Smooth muscle cell of the coronary artery (primary cell): ENCODE measurements at places on chromosomes 11 and 22. TPM values are rescaled to one million over a fixed set of nuclear protein-coding genes. Genes with fewer than 3 reads are reported as not detected.

The MICAL2 gene
- total RNA-seq, result 74.5 and 898 TPM in 2 replicates

The FOSL1 gene
- 0.94 and 5.3 TPM in 2 replicates for total RNA-seq

The DGCR6L gene
- total RNA-seq, result 38.8 and 61.3 TPM in 2 replicates

The MRGPRE gene
- not detected in 2 replicates for total RNA-seq

The MMP11 gene
- 11.0 and 18.5 TPM in 2 replicates for total RNA-seq

The MRGPRF gene
- 2.1 and 23.3 TPM in 2 replicates for total RNA-seq

The ZFTA gene
- 10.0 and 17.2 TPM in 2 replicates for total RNA-seq

The BCR gene
- total RNA-seq, result 58.6 and 131 TPM in 2 replicates

The OR10D3 gene
- total RNA-seq, result not detected in 2 replicates

The OR52L1 gene
- total RNA-seq, result not detected in 2 replicates

The CCDC73 gene
- not detected in 2 replicates for total RNA-seq

The MISFA gene
- total RNA-seq, result 1.4 and 1.8 TPM in 2 replicates

The TMEM121B gene
- 0.08 TPM in 1 of 2 replicates, not detected in the other for total RNA-seq
